Activated CD8-positive, alpha-beta T cell treated with anti-CD3 and anti-CD28 coated beads for 36 hours (primary cell): ENCODE measurements at places on chromosomes 11 and 22. TPM values are rescaled to one million over a fixed set of nuclear protein-coding genes. Genes with fewer than 3 reads are reported as not detected.

DNA sequence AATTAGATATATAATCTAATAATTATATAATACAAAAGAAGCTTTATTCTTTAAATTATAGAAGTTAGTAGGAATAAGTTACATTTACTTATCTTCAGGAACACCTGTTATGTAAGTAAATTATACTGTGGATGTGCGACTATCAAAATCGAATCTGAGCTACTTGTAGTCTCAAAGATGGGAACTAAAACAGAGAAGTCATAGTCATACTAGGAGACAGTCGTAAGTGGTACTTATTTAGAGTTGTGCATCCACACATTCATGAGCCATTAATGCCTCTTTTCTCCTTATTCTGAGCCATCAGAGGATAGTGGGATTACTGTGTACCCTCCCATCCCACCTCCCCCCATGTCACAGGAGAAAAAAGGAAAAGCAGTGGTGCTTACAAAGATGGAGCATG is 114.4 kb downstream of the CADM1 start:
- H3K27ac ChIP-seq: no peak overlapping the region
- H3K4me3 ChIP-seq: no peak overlapping the region
- peaks cover 7% of the 10 kb centered on the region for H3K27me3 ChIP-seq
- no peaks in the 10 kb centered on the region for H3K36me3 ChIP-seq
- DNase-seq: no peak

- no peak overlapping the region for H3K27ac ChIP-seq
- H3K4me1 ChIP-seq: no peaks in the 10 kb centered on the region
- H3K4me3 ChIP-seq: no peak overlapping the region
- DNase-seq: no peak
- no peaks in the 10 kb centered on the region for H3K36me3 ChIP-seq
Measured at GRCh38 chr11:134574947-134575346, 162.9 kb upstream of the B3GAT1 start.

DNA sequence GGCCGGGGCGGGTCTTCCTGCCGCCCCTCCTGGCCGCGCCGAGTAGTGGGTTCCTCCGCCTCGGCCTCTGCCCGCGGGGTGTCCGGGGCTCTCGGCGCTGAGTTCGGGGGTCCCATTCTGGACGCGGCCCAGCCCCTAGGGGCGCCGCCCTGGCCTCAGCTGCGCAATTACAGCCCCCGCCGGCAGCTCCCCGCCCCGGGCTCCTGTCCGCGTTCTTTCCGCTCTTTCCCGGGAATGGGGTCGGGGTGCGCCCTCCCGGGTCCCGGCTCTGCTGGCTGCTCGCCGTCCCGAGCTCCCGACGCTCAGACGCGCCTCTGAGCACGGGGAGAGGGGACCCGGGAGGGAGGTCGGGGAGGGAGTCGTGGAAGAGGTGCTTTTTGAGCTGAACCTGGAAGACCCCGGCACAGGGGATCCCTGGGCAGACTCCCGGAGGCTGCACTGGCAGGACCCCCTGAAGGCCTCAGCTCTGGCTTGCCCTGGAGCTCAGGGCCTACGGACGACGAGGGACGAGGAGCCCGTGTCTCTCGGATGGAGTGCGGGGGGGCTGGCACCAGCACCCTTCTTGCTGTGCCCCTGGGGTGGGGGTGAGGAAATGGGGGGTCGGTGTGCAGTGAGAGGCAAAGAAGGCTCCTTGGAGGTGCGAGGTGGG is 558 bp downstream of the TSPAN4 start:
- peak overlapping the region; percentile 25 for H3K27ac ChIP-seq
- no peak for DNase-seq
- peaks cover 30% of the 10 kb centered on the region for H3K4me1 ChIP-seq

DNA sequence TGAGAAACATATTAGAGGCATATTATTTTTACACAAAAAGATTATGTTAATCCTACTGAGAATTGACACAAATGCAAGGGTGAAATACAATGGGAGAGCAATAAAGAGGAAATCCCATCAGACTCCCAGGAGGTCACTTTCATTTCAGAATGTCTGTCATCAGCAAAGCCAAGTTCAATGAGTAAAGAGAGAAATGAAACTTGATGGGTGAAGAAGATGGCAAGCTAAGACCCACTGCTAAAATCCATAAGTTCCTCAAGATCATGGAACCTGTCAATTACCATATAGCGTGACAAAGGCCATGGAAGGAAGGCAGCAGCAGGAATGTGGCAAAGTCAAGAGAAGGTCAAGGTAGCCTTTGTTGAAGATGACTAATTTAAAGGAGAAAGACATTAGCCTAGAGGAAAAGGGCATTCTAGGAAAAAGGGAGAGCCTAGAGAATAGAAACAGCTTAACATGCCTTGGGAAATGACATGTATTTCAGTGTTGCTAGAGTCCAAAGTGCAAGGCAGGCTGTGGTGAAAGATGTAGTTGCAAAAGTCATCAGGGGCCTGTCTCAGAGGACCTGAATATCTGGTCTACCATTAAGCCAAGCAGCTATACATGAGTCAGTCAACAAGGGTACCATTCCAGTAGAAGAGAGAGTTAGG is 43.1 kb downstream of the FAM168A start:
- no peaks in the 10 kb centered on the region for H3K27me3 ChIP-seq
- H3K27ac ChIP-seq: no peak overlapping the region
- H3K4me3 ChIP-seq: no peak overlapping the region
- peaks cover 7% of the 10 kb centered on the region for H3K36me3 ChIP-seq

- no peak overlapping the region for H3K27ac ChIP-seq
- no peaks in the 10 kb centered on the region for H3K27me3 ChIP-seq
- H3K4me1 ChIP-seq: no peaks in the 10 kb centered on the region
- no peak for DNase-seq
- no peaks in the 10 kb centered on the region for H3K36me3 ChIP-seq
Measured at GRCh38 chr11:86511086-86511551, 136.4 kb downstream of the CCDC81 start.

DNA sequence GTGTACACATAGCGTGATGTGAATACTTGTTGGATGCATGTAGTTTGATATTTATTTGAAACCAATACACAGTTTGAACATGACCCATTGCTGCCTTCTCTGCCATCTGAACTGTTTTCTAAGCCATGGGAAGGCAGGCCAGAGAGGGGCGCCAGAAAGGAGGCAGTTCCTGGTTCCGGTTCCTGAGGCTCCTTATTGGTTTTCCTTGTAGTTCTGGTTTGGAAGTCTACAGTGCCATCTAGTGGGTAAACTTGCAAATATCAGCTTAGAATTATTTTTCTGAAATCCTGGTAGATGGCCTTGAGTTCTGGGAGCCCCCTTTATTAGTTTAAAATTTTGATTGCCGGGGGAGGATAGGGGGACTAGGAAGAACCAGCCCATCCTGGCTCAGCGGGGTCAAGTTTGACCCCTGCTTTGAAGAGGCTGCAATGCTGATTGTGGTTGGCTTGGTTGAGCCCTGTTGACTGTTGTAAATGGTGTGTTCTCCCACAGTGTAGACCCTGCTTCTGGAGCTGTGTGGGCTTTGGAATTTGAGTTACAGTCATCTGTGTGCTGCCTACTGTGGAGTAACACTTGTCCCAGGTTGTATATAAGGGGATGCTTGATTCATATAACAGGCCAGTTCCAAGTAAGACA is 48.4 kb downstream of the GRAMD1B start:
- H3K4me1 ChIP-seq: peaks cover 42% of the 10 kb centered on the region
- H3K4me3 ChIP-seq: peak overlapping the region; percentile 7
- peak overlapping the region; percentile 14 for H3K27ac ChIP-seq
- H3K36me3 ChIP-seq: peaks cover 4% of the 10 kb centered on the region
- DNase-seq: peak; percentile 25
- H3K27me3 ChIP-seq: no peaks in the 10 kb centered on the region

- H3K4me3 ChIP-seq: peak overlapping the region; percentile 81
- peak; percentile 8 for DNase-seq
- H3K4me1 ChIP-seq: peaks cover 27% of the 10 kb centered on the region
- peaks cover 4% of the 10 kb centered on the region for H3K36me3 ChIP-seq
- H3K27ac ChIP-seq: peak overlapping the region; percentile 92
- H3K27me3 ChIP-seq: no peaks in the 10 kb centered on the region
Measured at GRCh38 chr11:124801014-124801413, 808 bp upstream of the MSANTD2 start.

DNA sequence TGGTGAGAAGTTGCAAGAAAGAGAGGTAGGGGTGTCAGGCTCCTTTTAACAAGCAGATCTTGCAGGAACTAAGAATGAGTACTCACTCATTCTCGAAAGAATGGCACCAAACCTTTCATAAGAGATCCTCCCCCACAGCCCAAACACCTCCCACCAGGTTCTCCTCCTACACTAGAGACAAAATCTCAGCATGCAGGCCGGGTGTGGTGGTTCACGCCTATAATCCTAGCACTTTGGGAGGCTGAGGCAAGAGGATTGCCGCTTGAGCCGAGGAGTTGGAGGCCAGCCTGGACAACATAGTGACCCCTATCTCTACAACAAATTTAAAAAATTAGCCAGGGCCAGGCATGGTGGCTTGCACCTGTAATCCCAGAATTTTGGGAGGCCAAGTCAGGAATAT is 11.1 kb downstream of the GRAMD1B start:
- H3K36me3 ChIP-seq: peaks cover 10% of the 10 kb centered on the region
- no peak overlapping the region for H3K27ac ChIP-seq
- DNase-seq: no peak
- H3K4me3 ChIP-seq: no peak overlapping the region
- H3K27me3 ChIP-seq: no peaks in the 10 kb centered on the region

GRCh38 chr11:12057299-12057980 is 49.0 kb upstream of the DKK3 start:
- peaks cover 3% of the 10 kb centered on the region for H3K4me1 ChIP-seq
- H3K27me3 ChIP-seq: no peaks in the 10 kb centered on the region
- no peak overlapping the region for H3K4me3 ChIP-seq
- no peak for DNase-seq

- peaks cover 59% of the 10 kb centered on the region for H3K36me3 ChIP-seq
- no peak overlapping the region for H3K4me3 ChIP-seq
- no peaks in the 10 kb centered on the region for H3K27me3 ChIP-seq
Measured at GRCh38 chr11:117980280-117980679, 5.9 kb upstream of the IL10RA start.

DNA sequence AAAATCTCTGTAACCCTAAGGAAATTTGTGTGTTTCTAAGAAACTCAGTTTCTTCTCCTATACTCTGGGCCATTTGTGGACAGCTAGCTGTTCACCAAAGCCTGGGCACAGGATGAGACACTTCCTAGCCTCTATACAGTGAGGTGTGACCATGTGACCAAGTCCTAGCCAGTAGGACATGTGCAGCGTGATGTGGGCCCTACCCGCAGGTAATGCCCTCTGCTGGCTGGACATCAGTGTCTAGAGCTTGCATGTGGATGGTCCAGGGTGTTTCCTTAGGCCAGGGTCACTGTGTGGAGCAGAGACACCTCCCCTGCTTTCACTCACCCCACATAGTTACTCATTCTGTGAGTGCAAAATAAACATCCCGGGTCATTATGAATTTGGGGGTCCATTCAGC is 100.5 kb downstream of the LARGE1 start:
- H3K27ac ChIP-seq: no peak overlapping the region
- no peaks in the 10 kb centered on the region for H3K4me1 ChIP-seq
- no peaks in the 10 kb centered on the region for H3K36me3 ChIP-seq
- no peak overlapping the region for H3K4me3 ChIP-seq
- no peak for DNase-seq

GRCh38 chr11:120399307-120399706 is 63.1 kb downstream of the ARHGEF12 start:
- H3K4me1 ChIP-seq: peaks cover 2% of the 10 kb centered on the region
- H3K27ac ChIP-seq: no peak overlapping the region
- no peak overlapping the region for H3K4me3 ChIP-seq
- peaks cover 25% of the 10 kb centered on the region for H3K27me3 ChIP-seq
- peaks cover 4% of the 10 kb centered on the region for H3K36me3 ChIP-seq

LRRC56 gene
- 0.99 TPM for total RNA-seq

UBQLN3 gene
- total RNA-seq: not detected

BTG4 gene
- 0.36 TPM for total RNA-seq
